ENCODE measurements at places on chromosomes 3 and 15.

GRCh38 chr3:169764312-169764881 lies 463 bp downstream of the TERC start:
- ATAC-seq = peak; percentile 62

DNA sequence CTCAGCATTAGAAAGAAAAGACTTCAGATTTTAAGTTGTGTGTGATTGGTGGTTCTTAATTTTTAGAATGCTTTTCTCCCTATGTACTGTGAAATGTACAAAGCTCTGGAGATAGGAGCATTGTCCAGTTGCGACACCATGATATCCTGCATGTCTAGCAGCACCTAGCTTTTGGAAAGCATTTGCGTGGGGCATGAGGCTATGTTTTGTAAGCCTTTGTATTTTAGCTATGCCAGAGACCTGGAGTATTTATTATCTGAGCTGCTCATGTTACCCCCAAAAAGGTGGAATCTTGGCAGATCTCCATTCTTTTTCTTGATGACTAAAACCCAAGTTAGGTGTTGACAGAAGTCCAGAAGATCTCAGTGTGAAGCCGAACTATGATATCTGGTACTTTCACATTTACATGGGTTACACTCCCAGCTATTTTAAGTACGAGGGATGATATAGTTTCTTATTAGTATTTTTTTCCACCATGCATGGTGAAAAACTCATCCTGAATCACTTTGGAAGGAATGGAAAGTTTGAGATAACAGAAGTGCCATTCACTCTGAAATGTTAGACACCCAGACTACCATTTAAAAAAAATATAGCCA lies 126.7 kb upstream of the SAMMSON start:
- ATAC-seq = no peak

DNA sequence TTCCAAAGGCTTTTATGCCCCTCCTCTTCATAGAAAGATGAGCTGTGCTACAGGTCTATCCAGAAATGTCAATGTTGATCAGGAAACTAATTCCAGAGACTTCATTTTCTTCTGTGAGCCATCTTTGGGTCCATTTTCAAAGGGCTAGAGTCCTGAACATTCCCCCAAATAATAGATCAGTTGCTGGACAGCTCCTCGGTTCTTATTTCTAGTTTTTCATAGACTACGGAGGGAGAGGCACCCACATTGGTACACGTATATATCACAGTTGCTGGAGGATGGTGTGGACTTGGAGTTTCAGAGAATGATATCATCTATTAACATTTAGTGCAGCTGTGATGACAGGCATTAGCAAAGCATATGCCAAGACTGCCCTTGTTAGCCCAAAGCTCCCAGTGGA lies 59.1 kb downstream of the AGBL1 start:
- no peak for ATAC-seq

DNA sequence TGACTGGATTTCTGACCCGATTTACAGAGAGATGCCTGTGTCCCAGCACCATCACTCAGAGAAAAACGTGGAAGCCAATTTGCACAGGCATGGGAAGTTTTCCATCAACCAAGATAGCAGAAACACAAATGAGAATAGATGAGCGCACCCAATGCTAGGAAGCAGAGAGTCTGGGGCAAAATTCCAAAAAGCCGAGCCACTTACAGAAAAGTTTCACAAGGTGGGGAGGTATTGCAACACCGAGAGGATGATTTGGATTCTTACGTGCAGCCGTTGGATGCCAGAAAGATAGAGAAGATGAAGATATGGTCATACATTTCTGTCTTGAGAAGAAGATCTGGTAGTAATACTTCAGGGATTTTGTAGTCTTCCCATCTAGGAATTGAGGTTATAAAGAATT lies 57.4 kb downstream of the UNC13C start:
- no peak for ATAC-seq

- no peak for ATAC-seq
Observed at GRCh38 chr3:122003606-122004005, 18.4 kb downstream of the ILDR1 start.

GRCh38 chr3:9373465-9373864 lies 10.6 kb downstream of the THUMPD3 start:
- no peak for ATAC-seq

GRCh38 chr15:97998307-97999071 lies 38.0 kb downstream of the ARRDC4 start:
- no peak for ATAC-seq

GRCh38 chr3:12518261-12519028 lies 26.9 kb downstream of the MKRN2OS start:
- ATAC-seq = no peak

GRCh38 chr3:31241533-31241932 lies 291.2 kb upstream of the STT3B start:
- no peak for ATAC-seq

DNA sequence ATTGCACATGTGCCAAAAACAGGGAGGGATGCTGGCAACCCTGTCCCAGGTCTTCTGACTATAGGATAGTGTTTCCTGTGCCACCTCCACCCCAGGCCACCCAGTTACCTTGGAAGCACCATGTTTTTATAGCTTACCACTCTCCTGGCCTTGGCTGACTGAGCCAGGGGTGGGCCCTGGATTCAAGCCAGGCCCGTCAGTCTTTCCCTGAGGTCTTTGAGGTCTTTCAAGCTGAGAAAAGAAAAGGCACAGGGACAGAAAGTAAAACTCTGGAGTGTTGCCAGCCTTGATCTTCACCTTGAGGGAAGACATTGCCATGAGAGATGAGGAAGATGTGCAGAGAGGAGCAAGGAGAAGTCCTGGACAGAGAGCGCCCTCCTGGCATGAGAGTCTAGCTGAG lies 46.3 kb downstream of the SYNM start:
- ATAC-seq = no peak

DNA sequence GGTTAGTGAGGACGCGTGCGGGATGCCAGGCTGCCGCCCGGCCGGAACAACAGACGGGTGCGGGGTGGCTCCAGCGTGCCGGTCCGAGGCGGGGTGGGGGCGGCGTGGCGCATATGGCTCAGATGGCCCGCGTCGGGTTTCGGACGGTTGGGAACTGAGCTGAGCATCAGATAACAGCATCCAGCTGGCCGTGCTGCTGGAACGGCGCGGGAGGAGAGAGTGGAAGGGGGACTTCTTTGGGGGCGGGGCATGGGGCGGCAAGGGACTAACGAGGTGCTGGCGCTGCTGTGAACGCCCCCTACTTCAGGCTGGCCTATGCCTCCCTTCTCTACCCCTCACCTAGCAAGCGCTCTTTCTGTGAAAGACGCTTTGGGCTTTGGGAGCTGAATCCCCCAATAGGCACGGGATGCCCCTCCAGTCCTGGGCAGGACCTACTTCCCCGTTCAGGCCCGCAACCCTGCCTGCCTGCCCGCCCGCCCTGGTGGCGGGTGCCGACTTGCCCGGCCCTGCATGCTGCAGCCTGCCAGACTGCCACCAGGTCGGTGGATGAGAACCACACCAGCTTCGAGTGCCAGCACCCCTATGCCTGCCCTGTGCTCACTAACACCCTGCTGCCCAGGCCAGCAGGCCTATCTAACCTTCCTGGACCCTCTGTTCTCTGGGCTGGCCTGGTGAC lies 542 bp downstream of the INKA1 start:
- ATAC-seq = peak; percentile 68

DNA sequence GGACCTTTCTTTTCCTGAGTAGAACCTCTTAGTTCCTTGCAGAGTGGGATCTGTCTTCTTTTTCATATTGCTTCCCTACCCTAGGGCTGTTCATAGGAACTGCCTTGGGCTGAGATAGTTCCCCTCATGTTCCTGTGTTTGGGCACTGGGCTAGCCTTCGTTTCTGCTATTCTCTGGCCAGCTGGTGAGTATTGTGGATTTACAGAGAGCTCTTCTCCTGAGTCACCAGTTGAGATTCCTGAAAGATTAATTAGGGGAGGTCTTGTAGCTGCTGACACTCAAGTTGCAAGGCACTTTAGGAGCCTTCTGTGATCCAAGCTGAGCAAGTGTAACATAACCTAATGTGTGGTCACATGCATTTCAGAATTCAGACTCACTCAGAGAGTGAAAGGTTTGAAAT lies 30.7 kb downstream of the CHD2 start:
- ATAC-seq = peak; percentile 70

GRCh38 chr3:87225659-87226058 lies 1.4 kb upstream of the CHMP2B start:
- peak; percentile 50 for ATAC-seq

GRCh38 chr3:74603292-74603691 lies 11.2 kb downstream of the CNTN3 start:
- ATAC-seq = no peak

- no peak for ATAC-seq
Observed at GRCh38 chr3:188320757-188321156, 166.8 kb downstream of the LPP start.

GRCh38 chr15:52717924-52718323 lies 38.7 kb upstream of the ATOSA start:
- no peak for ATAC-seq

DNA sequence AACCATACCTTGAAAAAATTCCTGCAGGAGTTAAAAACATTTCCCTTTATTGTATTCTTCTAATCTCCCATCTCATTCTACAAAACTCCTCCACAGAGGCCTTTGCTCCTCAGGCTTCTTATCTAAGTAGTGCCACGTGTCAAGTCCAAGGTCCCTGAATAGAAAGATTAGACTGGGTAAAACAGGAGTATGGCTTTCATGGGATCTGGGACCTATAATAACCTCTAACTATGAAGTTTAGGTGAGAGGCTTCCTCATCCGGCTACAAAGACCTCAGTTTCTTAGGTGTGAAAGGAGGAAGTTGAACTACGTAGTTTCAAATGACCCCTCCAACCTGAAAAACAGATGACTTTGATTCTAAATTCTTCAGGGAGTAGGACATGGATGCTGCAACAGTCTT lies 20.0 kb downstream of the GPR15 start:
- ATAC-seq = no peak

DNA sequence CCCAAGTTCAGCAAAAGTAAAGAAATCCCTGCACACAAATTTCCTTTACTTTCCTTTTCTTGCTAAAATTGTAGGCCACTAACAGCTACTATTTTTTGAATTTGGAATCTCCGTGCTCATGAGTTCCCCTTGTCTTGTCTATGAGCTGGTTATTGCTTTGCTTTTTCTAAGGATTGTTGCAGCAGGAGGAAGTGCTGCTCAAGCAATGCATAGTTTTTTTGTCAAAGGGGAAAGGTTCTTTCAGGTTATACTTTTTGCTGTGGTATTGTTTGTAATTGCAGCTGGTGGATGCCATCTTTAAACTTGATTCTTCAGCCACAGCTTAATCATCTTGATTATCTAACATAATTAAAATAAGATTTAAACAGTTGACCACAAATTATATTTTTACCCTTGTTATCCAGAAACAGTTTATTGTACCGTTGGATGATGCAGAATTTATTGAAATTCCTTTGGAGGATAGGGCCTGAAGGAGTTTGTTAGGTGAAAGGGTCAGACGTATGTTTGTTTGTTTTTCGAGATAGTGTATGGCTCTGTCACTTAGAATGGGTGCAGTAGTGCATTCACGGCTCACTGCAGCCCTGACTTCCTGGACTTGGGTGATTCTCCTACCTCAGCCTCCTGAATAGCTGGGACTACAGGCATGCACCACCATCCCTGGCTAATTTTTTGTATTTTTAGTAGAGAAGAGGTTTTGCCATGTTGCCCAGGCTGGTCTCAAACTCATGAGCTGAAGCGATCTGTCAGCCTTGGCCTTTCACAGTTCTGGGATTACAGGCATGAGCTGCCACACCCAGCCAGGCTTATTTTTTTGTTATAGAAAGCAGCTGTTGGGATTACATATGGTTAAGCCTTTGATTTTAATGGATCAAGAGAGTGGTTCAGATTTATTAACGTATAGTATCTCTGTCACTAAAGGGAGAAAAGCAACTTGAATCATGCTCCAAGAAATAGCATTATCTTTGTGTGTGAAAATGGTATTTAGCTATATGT lies 11.7 kb downstream of the MGA start:
- no peak for ATAC-seq

DNA sequence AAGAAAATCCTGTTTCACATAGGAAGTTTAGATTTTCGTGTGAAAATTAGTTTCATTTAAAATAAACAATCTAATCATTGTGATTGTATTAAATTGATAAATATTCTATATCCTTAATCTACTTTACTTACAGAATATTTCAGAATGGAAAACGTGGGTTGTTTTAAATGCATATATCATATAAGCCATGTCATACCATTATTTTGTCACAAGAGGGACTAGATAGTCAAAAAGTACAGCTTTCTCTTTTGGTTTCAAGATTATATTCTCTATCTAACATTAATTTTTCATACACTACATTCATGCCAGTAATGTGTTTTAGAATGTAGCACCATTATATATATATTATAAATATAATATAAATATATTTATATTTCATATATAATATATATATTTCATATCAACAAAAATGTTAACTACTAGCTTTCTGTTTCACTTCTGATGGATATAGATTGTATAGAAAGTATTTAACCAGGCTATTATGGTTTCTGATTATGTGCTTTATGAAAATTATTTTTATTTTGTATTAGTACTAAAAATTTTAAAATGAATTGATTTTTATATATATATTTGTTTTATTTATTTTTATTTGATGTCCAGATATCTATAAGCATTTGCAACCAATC lies 45.3 kb downstream of the OSTN start:
- no peak for ATAC-seq

- ATAC-seq = peak; percentile 52
Observed at GRCh38 chr3:53645754-53646153, 151.3 kb downstream of the CACNA1D start.

DNA sequence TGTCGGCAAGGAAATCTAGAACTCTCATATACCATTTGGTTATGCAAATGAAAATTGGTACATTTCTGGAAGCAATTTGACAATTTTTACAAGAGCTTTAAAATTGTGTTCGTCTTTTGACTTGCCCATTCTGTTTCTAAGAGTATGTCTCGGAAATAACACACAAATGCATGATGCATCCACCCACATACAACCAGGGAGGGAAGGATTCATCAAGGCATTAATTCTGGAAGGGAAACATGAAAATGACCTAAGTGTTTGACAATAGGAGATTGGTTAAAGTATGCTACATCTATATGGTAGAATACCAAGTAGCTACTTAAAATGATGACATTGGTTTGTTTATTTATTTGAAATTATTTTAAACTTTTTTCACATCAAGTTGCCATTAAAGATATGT lies 58.6 kb downstream of the PIAS1 start:
- no peak for ATAC-seq

- ATAC-seq = no peak
Observed at GRCh38 chr3:195039180-195039843, 231.6 kb downstream of the XXYLT1 start.

GRCh38 chr15:60656481-60656880 lies 177.5 kb upstream of the ICE2 start:
- ATAC-seq = no peak

GRCh38 chr3:103385961-103386656 lies 951.3 kb downstream of the ZPLD1 start:
- no peak for ATAC-seq

- no peak for ATAC-seq
Observed at GRCh38 chr3:14990780-14991148, 43.4 kb downstream of the NR2C2 start.

DNA sequence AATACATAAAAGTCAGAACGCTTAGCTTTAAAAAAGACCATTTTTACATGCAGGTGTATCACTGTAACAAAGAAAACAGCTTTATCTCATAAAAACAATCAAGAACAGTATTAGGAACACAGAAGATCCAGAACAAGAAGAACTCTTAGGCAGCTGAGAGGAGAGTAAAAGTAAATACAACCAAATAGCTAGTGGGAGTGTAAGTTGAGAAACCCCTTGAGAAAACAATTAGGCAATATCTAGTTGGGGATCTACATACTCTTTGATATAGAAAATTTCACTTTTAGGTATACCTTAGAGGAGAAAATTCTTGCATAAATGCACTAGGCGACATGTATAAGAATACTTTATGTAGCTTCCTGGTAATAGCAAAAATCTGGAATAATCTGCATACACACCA lies 7.5 kb downstream of the TMF1 start:
- ATAC-seq = no peak

- ATAC-seq = peak; percentile 44
Observed at GRCh38 chr3:172856795-172857742, 106.5 kb downstream of the ECT2 start.

Measured in esophagus mucosa (tissue), 1 donor.